Stimulated activated CD4-positive, alpha-beta T cell treated with anti-CD3 and anti-CD28 coated beads, Interleukin-15, amount 100 ng/mL, for 1 hour (primary cell): ENCODE measurements at places on chromosomes 7 and 10.

DNA sequence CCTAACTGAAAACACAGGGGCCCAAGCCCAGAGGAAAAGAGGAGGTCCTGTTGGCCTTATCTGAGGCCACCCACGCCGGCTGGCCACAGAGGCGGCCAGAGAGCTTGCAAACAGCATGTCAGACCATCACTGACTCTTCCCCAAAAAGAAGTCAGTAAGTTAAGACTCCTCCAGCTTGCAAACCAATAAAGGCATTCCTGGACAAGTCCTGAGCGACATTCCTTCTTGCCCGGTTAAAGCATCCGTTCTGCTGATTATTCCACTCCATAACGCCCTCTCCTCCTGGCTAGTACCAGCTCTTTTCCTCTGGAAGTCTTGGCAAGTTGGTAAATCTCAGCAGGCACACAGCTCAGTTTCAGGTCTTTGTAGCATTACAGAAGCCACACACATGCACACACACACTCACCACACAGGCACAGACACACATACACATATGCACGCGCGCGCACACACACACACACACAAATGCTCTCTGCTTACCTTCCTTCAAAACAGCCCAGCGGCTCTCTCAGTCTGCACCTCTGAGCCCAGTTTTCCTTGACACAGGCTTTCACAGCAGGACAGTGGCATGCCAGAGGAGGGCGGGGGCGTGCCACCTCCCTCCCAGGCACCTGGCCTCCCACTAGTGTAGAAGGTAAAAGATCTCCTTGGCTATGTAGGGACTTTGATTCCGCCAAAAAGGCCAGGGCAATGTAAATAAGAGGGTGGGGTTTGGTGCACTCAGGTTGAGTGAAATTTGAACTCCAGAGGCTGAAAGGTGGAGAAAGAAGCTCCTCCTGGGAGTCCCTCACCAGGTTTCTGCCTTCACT is 201.4 kb downstream of the TNS3 start:
- no peak for DNase-seq

- no peak for DNase-seq
These were observed 1046.9 kb downstream of the DNAJB9 start for GRCh38 chr7:109616551-109617069.

GRCh38 chr10:1009071-1009494 is 16.6 kb downstream of the IDI2 start:
- DNase-seq = no peak

GRCh38 chr7:105926131-105926530 is 36.9 kb upstream of the CDHR3 start:
- DNase-seq = no peak

GRCh38 chr10:128007971-128008370 is 101.1 kb downstream of the PTPRE start:
- no peak for DNase-seq

DNA sequence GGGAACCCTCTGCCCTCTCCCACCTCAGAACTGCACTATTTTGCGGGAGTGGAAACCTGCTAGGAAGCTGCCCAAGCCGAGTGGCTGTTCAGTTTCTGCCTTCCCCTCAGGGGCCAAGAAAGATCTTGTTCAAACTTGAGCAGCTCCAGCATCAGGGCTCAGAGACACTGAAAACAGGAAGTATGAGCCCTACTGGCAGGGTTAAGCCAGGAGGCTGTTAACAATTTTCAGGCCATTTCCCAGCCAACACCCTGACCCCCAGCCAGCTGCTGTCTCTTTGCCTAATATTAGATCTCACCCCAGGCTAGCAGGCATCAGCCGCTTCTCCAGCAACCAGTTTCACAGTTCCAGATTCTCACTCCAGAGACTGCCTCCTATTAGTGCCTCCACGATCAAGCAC is 9.2 kb downstream of the PLAU start:
- no peak for DNase-seq

DNA sequence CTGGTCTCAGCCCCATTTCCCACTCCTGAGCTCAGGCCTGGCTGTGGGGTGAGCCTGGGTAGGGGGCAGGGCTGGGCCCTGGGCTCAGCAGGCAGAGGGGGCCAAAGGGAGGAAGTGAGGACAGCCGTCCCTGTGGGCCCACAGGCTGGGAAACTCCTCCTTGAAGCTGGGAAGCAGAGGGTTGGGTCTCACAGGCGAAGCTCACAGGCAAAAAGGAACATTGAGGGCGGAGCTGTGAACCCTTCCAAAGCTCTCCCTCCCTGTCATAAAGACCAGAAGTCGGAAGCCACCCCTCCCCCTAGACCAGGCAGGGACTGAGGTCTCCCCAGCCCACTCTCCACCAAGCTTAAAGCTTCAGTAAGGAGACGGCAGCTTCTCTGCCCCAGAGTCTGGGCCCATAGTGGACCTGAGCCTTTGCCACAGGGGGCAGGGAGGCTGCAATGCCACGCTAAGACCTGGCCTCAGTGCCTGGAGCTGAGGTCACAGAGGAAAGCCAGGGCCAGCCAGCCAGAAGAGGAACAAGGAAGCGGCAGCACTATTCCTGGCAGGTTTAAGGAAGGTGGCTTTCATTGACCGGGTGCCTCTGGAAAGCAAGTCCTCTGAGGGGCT is 1.0 kb upstream of the KCP start:
- no peak for DNase-seq

- DNase-seq = no peak
These were observed 319.8 kb upstream of the PHYHIPL start for GRCh38 chr10:58856508-58857240.

DNA sequence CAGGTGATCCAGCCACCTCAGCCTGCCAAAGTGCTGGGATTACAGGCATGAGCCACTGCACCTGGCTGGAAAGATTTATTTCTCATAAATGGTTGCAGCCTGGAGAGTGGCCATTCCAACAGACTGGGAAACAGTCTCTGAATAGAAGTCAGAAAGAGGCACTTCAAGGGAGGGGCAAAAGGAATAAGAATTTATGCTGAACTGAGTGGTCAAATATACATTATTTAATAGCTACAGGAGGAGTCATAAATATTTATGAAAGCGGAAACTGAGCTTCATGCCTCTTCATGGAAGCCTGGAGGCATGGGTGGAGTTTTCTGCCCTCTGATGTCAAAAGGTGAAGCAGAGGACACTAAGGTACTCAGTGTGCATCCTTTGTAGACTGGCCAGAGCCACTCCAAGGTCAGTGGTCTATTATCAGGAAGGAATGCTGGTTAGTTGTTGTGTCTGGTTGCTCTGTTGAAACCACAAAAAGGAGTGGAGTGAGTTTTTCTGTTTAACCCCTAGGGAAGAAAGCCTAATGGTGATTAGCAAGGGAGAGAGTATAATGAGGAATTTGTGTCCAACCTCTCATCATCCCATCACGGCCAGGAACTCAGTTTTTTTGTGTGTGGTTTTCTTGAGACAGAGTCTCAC is 9.3 kb upstream of the NRBF2 start:
- DNase-seq = no peak

DNA sequence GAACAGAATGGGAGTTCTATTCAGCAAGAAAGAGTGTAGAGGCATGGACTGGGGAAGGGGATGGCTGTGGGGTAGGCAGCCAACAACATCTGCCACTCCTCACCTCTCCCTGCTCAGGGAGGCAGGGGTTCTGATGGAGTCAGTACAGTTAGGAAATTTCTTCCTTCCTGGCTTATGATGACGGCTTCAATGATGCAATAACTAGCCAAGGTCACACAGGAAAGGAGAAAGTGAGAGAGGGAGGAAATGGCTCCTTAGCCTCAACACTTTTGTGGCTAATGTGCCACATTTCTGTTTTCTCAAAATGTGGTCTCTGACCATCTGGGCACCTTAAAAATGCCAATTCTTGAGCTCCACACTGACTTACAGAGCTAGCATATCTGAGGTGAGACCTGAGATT is 79.3 kb upstream of the PDZD8 start:
- DNase-seq = no peak

- DNase-seq = no peak
These were observed 139.2 kb upstream of the PTER start for GRCh38 chr10:16297642-16298041.

DNA sequence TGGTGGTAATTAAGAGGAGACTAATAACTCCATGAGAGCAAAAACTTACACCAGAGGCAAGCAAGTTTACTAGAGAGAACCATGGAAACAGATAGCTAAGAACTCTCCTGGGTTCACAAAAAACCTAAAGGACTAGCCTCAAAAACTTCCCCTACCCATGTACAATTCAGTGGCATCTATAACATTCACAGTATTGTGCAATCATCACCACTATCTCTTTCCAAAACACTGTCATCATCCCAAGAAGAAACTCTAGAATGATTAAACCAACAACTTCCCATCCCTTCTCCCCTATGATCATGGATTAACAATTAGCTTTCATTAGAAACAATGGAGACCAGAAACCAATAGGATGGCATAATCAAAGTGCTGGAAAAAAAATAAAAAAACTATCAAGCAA is 1038.3 kb downstream of the LRMDA start:
- no peak for DNase-seq

GRCh38 chr7:6031567-6031966 is 391 bp downstream of the ANKRD61 start:
- DNase-seq = no peak

- DNase-seq = no peak
These were observed 80.3 kb downstream of the WDR11 start for GRCh38 chr10:120931423-120931822.
